ENCODE measurements at places on chromosomes 16 and 17.

GRCh38 chr16:71893888-71894228, 1.5 kb upstream of the IST1 start:
- DNase-seq, result no peak

- no peak for DNase-seq
Observed at GRCh38 chr17:64747938-64748540, 85.9 kb upstream of the SMURF2 start.

GRCh38 chr17:78598013-78598471, 20.8 kb upstream of the DNAH17 start:
- DNase-seq, result peak; percentile 47

DNA sequence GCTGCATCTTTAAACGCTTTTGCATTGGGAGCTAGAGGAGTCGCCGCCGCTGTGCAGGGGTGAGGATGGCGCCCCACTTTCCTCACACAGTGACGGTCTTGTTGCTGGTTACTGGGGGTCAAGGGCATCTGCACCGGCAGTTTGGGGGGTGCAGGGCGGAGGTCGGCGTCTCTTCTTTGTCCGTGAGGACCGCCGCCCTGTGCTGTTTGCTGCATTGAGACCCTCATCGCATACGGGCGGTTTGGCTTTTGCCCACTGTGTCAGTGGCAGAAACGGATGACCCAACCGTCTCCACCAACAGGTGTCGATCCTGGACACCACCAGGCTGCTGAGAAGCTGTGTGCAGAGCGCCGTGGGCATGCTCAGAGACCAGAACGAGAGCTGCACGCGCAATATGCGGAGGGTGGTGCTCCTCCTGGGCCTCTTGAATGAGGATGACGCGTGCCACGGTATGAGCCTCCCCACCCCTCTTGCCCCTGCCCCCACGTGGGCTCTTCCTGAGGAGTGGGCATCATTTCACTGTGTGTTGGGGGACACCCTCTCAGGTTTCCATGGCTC, 61.2 kb upstream of the ENDOV start:
- no peak for DNase-seq

GRCh38 chr17:47741109-47741792, 8.2 kb downstream of the TBX21 start:
- no peak for DNase-seq

DNA sequence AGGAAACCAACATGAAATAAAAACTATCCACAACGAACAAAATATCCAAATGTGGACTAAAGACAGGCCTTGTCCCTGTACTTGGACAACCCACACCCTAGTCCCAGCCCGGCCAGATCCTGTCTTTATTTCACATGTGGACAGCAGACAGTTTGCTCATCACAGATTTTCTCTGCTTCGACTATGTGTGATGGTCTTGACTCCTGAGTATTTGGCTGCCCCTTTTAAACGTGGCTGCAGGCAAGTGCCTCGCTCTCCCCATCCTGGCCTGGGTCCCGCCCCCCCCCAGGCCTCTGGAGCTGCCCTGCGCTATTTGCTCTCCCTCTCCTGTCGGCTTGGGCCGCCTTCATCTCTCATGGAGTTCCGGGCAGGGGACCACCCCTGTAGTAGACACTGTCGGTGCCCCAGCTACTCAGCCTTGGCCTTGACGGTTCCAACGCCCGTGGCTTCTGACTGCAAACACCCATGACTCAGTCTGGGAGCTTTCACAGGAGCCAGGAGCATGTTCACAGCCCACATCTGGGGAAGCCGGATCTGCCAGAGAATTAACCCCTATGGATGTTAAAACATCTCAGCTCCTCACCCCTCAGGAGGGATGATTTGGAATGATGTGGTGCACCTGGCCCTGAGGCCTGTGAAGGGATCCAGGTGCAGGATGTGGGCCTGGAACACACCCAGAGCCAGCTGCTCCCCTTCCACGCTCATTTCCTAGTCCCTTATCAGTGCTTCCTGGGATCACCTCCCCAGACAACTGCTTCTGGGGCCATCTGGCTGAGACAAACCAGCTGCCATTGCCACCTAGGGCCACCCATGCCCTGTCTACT, 229.7 kb upstream of the RPL38 start:
- no peak for DNase-seq

GRCh38 chr17:75003957-75004355, 8.5 kb upstream of the MRPL58 start:
- DNase-seq, result no peak

DNA sequence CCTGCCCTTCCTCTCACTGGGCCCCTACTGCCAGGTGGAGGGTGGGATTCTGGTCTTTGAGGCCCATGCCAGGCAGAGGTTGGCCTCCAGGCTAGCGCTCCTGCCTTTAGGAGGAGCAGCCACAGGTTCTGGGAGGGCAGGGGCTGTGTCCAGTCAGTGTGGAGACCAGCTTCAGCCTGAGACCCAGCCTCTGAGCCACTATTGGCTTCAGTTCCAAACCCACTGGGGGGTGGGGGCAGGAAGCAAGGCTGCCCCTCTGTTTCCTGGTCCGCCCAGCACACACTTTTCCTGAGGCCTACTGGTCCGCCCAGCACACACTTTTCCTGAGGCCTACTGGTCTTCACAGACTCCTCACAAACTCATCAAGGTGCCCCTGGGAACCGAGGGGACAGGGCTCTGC, 16.4 kb downstream of the SLC5A10 start:
- no peak for DNase-seq

DNA sequence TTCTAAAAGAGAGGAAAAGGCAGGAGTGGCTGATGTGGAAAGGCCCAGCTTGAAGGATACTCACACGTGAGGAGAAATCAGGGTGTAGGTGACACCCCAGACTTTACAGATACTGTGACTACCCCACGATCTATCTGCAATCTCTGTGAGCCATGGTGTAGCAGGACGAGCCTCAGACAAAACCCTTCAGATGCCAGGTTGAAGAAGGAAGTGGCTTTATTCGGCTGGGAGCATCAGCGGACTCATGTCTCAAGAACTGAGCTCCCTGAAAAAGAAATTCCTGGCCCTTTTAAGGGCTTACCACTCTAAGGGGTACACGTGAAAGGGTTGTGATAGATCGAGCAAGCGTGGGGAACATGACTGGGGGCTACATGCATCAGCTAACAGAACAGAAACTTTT, 4.7 kb upstream of the SLC6A4 start:
- DNase-seq, result no peak

- no peak for DNase-seq
Observed at GRCh38 chr16:49716339-49716934, 139.5 kb downstream of the ZNF423 start.

DNA sequence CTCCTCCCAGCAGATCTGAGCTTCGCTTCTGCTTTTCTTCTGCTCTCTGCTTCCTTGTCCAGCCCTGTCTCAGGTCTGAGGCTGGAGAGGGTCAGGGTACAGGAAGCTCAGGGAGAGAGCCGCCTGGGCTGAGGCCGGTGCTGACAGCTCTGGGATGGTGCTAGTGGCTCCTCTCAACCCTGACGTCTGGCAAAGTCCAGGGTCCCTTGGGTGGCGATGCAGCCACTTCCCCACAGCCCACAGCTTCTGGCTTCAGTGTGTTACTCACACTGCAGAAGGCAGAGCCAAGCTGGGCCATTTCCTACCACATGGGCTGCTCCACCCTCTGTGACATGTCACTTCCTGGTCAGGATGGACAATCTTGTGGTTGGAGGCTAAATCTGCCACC, at the start of gene CD300C:
CD300C (minus strand) TSS at position 273 of the 388 bp plus-strand sequence. CDS start 333 bp downstream, outside the sequence.
- no peak for DNase-seq

GRCh38 chr17:31560616-31561235, 169.3 kb downstream of the RAB11FIP4 start:
- DNase-seq, result no peak

- no peak for DNase-seq
Observed at GRCh38 chr16:84502581-84502980, 1.9 kb downstream of the MEAK7 start.

- DNase-seq, result no peak
Observed at GRCh38 chr16:15649727-15650018, 372 bp upstream of the NDE1 start.

- peak; percentile 31 for DNase-seq
Observed at GRCh38 chr17:12859520-12859919, 70.2 kb downstream of the ARHGAP44 start.

DNA sequence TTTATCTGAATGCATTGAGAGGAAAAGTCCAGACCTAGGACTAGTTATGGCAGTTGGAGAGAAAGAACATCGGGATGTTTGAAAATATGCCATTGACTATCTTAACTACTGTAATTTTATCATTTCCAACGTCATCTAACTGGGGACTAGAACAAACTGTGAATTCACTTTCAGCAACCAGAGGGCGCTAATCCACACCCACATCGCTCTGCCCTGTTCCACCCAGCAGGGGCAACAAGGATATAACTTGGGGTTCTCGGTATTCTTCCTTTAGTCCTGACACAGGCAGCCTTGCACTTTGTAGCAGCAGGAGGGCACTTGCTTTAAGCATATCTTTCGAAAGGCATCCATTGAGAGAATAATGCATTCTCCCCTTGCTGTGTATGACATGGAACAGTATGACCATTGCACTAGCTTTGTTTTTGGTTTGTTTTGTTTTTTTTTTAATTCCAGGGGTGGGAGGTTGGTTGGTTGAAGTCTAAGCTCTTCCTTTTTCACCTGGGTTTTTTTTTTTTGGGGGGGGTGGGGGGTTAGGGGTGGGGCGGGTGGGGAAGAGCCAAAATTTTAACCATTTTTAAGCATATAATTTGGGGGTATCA, 31.5 kb downstream of the SIAH1 start:
- DNase-seq, result peak; percentile 47

DNA sequence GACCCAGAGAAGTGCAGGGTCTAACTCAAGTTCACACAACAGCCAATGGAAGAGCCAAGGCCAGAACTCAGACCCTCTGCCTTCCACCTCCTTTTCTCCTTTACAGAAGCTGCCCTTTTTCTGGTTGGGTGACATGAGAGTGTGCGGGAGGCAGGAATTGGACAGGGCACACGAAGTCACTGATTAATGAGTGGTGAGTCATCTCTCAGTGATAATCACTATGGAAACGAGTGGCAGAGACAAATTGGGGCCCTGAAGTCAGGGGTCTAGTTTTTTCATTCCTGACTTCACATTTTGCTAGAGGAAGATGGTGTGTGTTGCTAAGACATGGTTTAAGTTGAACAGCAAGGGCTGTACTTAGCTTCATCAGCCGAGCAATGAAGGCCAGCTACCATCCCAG, 312.7 kb upstream of the CCL2 start:
- no peak for DNase-seq

DNA sequence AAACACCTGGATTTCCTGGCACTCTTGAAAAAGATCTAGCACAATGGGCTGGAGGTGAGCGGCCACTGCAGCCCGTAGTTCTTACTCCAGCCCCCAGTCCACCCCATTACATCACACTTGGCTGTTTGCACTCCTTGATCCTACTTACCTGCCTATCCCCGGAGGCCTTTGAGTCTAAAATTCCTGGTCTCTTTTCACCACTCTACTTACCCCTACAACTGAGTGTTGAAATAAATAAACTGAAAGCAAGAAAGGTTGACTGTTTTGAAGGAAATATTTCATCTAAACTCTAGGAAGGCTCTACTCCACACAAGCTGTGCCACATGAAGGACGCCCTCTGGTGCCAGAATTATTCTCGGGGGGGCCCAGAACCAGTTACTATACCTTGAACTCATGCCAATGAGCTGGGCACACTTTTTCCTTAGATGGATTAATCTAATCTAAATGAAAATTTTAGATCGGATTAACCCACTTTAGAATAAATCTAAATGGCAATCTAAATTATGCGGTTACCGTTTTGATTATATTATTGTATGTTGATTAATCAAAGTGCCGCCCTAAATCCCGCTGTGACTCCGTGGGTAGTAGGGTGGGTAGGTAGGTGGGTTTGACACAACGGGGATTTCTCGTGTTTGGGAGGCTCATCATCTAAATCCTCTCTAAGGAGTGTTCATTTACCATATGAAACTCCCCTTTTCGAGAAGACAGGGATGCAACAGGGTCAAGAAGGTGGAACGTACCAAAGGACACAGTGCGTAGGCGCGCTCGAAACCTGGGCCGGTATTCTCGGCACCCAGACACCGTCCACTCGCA, 651 bp upstream of the EIF1 start:
- no peak for DNase-seq
